ENCODE measurements at places on chromosomes 3 and 15.

DNA sequence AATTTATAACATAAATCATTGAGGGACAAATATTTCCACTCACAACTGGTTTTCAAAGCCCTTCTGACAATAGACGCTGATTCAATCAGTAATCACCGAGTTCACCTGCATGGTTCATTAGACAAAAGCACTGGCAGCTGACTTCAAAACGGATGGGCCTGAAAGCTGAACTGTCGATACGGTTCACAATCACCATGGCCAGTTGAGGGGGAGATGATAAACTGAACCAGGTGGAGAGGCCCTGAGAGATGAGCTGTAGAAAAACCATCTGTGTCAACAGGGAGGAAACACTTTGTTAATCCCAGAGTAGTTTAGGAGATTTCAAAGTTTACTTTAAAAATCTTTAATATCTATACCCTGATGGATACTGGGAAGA lies 75.0 kb downstream of the PEX5L start:
- no peak for DNase-seq

- DNase-seq, result no peak
These were observed 22.6 kb downstream of the PDHB start for GRCh38 chr3:58411036-58411435.

DNA sequence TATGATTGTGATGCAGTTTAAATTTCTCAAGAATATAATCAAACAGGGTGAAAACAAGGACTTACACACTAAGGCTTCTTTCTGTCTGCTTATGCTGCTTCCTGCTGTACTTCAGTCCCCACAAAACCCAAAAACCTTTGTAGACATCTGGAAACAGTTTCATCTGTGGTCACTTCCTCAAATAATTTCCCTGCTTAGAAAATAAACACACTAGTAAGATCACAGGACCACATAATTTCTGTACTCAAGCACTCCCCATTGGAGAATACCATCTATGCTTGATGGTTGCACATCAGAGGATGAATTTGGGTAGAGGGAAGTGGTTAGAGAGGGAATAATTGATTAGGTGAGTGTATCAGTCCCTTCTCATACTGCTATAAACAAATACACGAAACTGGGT lies 266.2 kb downstream of the LSAMP start:
- no peak for DNase-seq

DNA sequence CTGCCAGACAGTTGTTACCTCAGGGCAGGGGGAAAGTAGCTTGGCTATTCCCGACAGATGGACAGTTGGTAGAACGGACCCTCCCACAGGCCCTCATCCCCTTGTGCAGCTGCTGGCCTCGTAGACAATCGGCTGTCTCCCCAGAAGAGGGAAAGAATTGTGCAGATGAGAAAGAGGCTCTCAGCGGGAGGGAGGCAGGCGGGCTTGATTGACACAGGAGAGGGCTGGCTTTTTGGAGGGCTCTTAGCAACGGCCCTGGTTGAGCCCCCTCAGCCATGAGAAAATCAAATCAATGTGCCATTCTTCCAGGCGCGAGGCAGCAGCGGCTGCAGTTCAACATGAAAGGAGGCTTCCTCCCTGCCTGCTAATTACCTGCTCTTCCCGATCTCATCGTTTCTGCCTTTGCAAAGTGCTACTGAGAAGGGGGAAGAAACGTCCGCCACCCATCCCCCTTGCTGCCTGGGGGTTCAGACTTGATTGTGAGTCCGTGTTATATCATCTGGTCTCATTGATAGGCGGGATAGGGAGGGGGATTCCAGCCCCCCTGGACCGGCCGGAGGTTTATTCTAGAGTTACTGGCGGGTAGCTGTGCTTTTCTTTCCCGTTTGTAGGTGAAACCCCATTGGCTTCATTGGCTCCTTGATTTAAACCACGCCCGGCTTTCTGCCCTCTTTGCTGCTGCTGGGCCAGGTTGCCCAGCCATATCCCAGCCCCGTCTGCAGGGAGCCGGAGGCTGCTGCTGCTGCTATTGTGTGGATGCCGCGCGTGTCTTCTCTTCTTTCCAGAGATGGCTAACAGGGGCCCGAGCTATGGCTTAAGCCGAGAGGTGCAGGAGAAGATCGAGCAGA lies at the start of gene TAGLN3:
Gene TAGLN3 (plus strand): TSS at position 287 of the 848 bp plus-strand sequence. CDS start 501 bp downstream, at position 788.
- no peak for DNase-seq

DNA sequence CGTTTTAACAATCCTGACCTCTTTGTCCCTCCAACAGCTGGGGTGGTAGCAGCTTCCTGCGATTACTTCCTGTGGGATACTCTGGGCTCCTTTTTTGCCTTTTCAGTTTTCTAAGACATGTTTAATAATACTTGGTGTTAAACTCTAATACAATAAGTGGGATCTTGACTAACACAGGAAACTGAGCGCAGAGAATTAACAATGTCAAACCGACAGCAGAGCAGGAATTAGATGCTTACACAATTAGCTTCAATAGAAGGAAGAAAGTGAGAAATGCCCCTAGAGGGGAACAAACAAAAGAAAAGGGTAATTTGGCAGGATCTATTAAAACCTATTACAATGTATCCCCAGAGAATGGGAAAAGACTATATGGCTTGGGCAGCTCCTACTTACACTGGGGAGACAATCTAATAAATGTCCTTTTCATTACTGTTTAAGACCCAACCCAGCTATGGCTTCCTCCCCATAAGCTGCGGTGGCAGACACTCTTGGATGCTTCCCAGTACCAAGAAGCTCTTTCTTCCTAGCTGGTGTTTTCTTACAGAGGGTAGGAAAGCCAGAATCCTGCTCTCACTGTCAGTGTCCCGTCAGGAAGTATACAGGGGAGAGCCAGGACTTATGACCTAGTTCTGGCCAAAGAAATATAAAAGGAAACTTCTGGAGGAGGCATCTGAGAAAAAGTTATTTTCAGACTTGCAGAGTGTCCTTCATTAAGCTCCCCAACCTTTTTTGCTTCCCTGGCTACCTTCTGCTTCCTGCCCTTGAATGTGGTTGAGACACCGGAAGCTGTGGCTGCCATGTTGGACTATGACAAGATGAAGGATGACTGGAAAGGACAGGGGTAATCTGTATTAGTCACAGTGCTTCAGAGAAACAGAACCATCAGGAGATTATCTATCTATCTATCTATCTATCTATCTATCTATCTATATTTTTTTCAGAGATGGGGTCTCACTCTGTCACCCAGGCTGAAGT lies 194.1 kb upstream of the KBTBD8 start:
- DNase-seq, result no peak

DNA sequence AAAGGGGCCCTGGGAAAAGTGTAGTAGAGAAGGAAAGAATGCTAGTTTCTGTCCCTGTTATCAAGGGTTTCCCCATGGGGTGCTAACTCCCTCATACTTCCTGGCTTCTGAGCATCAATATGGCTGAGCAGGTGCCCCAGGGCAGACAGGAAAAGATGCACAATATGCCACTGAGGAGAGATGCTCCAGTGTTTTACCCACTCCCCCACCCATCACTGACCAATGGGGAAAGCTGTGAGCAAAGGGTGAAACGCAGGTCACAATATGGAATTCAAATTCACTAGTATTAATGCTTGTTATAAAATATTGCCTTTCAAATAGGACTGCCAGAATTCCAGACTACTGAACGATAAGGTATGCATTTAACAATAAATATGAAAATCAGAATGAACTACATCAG lies 187.5 kb upstream of the CTNNB1 start:
- DNase-seq, result no peak
